ENCODE measurements at places on chromosomes 16 and 17.

DNA sequence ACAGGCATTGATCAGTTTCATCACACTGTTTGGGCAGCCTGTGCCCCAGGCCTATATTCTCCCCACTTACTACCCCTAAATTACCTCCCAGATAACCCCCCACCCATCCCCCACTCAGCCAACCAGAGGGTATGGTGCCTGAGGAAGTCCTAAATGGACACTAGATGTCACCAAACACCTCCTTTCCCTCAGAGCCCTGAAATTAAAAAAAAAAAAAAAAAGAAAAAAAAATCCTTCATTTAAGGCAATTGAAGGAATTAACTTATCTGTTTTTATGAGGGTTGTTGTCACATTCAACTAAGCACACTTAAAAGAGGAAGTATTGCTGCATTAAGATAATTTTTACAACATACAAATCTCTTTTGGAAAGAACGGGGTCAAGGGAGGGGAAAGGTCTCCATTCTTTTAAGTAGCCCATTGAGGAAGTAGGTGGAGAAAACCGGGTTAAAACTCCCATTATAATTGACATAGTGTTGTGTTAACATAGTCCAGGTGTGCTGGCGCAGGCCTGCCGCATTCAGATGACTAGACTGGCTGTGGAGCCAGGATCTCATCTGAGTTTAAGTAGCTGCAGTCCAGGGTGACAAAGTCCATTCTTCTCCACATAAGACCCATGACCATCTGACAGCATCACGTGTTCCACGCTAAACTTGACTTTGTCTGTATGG is 46.3 kb downstream of the SNX11 start:
- no peak for DNase-seq

GRCh38 chr16:27199736-27200135 is 3.6 kb upstream of the KDM8 start:
- no peak for DNase-seq

- no peak for DNase-seq
These were observed 114.6 kb upstream of the MED13 start for GRCh38 chr17:62179525-62180161.

DNA sequence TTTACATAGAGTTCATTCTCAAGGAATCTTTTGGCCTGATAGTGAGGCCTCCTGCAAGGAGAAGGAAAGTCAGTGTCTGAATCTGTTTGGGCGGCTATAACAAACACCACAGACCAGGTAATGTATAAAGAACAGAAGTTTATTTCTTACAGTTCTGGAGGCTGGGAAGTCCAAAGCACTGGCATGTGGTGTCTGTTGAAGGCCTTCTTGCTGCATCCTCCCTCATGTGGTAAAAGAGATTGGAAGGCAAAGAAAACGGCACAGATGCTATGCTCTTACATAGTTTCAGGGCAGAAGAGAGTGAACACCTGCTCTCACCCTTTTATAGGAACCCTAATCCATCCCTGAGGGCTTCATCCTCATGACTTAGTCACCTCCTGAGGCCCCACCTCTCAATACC is 31.2 kb upstream of the DNAJA2 start:
- DNase-seq = no peak

GRCh38 chr17:79160980-79161636 is 86.5 kb downstream of the ENGASE start:
- DNase-seq = no peak

- DNase-seq = no peak
These were observed 18.9 kb downstream of the ARHGAP17 start for GRCh38 chr16:24996301-24996700.

- no peak for DNase-seq
These were observed 44.1 kb upstream of the SLC38A10 start for GRCh38 chr17:81339191-81339533.

DNA sequence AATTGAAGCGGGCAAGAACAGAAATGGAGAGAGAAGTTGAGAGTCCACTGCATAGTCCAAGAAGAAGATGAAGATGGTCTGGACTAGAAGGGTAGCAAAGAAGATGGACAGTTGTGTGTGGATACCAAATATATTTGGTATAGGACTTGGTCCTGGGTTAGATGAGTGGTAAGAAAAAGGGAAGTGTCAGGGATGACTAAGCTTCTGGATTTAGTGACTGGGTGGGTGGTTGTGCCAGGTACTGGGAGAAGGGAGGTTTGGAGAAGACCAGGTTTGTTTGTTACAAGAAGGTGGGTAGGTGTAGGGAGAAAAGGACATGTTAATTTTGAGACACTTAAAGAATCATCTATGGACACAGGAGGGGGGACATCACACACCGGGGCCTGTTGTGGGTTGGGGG is 5.4 kb downstream of the VMP1 start:
- DNase-seq = no peak

- no peak for DNase-seq
These were observed 7.0 kb downstream of the ZNF629 start for GRCh38 chr16:30780021-30780420.

DNA sequence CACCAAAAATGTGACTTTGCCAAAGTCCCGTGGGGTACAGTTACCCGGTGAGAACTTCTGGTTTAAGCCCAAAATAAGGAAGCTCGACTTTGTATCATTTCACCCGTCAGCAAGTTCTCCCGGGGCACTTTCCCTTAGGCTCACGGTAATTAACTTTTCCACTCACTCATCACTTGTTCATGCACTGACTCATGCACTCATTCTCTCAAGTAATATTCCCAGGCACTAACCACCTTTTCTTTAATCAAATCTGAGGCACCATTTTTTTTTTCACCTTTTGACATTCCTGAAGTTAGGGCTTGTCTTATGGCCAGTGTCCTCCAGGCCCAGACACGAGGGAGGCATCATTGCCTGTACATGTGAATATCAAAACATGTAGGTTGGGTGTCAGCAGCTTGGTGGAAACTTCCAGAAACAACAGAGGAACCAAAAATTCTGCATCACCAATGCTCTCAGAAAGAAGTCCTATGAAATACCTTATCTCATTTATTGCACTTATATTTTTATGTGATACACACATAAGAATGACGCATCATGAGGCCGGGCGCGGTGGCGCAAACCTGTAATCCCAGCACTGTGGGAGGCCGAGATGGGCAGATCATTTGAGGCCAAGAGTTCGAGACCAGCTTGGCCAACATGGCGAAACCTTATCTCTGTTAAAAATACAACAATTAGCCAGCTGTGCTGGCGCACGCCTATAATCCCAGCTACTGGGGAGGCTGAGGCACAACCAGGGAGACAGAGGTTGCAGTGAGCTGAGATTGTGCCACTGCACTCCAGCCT is 36.1 kb upstream of the ATP2C2 start:
- DNase-seq = no peak

- DNase-seq = no peak
These were observed 1.8 kb upstream of the SHISA9 start for GRCh38 chr16:12899529-12900143.

DNA sequence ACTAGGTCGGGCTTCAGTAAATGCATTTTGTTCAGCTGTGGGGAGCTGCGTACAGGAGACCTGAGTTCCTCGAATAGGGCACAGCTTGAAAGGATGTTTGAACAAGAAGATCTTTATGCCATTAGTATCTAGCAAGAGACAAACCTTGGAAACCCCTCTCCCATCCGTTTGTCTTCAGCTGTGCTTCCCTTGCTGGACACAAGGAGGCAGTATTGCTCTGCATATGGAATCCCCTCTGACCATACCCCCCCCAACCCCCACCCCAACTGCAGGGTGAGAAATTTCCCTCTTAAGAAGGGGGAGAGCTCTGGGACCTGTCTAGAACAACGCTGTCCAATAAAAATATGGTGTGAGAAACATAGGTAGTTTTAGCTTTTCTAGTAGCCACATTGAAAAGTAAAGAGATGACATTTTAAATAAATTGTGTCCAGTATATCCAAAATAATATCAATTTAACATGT is 1.6 kb downstream of the MRM1 start:
- peak; percentile 65 for DNase-seq

DNA sequence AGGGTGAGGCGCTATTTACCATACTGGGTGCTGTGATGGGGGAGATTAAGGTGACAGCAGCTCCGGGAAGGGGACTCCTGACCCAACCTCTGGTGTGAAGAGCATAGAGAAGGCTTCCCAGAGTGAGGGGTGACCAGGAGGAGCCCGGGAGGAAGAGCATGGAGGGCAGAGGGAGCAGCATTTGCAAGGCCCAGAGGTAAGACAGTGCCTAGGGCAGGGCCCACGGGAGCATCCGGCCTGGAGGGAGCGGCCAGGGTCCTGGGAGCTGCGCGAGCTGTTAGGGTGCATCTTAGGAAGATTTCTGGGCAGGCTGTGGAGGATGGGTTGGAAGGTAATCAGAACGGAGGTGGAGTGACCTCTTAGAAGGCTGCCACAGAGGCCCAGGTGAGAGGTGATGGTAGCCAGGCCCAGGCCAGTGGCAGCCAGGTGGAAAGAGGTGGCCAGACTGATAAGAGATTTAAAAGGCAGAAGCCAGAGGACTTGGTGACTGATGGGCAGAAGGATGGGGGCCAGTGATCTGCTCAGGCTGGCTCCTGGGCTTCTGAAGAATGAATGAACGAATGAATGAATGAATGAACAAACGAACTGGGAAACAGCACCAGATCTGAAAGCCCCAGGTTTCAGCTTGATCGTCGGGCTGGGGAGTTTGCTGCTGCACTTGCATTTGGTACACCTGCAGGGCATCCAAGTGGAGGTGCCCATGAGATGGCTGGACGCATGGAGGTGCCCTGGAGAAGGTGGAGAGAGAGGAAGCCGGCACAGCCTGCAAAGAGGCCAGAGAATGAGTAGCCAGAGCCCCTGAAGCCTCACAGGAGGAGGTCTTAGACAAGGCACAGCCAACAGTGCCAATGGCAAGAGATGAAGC is 13.0 kb upstream of the TMEM92 start:
- no peak for DNase-seq

GRCh38 chr16:57021757-57022156 is 32.4 kb downstream of the NLRC5 start:
- no peak for DNase-seq

DNA sequence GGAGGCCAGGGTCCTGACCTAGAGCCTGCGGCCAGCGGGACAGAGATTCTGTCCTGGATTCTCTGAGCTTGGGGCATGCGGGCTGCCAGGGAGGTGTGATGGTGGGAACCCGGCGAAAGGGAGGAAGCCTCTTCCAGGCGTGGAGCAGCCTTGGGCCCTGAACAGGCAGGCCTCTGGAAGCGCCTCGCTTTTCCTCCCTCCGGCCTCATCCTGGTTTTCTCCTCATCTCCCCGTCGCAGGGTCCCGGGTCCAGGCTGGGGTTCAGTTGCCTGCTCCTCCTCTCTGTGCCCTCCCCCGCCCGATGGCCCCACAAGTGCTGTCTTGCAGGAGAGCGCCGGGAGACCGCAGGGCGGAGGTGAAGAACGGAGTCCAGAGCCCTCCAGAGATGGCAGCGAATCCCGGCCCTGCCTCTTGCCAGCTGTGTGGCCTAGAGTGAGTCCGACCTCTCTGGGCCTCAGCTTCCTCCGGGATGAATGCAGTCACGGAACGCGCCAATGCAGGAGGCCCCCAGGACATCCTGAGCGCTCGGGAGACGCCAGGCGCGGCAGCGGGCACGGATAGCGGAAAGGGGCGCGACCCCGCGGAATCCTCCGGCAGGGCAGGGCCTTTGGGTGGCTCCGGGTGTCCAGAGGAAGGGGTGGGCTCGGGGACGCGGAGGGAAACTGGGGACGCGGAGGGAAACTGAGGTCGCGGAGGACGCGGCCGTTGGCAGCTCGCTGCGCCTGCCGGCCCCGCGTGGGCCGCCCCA is 553 bp upstream of the RAB11FIP4 start:
- peak; percentile 61 for DNase-seq
